ENCODE measurements at places on chromosomes 6 and 20.

DNA sequence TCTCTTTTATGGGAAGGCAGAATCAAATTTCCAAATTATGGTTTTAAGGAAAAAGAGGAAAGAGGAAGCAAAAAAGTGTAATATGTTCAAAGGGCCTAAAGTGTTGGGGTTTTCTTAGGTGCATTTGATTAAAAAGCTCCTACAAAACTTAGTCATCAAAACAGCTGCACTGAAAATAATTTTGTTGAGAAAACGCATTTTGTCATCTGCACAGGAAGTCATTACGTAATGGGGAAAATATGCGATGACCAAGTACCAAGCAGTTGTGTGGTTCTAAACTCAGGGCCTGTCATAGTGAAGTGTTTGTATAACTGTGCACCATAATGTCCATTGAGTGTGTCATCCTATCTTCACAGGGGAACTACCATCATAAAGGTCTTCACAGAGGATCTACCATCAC lies 15.6 kb downstream of the HAO1 start:
- no peak for DNase-seq

- no peak for DNase-seq
Measured at GRCh38 chr20:219290-220115, 7.6 kb upstream of the DEFB129 start.

GRCh38 chr20:25676164-25676809 lies 20.4 kb downstream of the ZNF337 start:
- no peak for DNase-seq

- DNase-seq: no peak
Measured at GRCh38 chr20:35039146-35039545, 53.5 kb downstream of the TRPC4AP start.

GRCh38 chr6:157181649-157182048 lies 141.7 kb downstream of the TMEM242 start:
- no peak for DNase-seq

DNA sequence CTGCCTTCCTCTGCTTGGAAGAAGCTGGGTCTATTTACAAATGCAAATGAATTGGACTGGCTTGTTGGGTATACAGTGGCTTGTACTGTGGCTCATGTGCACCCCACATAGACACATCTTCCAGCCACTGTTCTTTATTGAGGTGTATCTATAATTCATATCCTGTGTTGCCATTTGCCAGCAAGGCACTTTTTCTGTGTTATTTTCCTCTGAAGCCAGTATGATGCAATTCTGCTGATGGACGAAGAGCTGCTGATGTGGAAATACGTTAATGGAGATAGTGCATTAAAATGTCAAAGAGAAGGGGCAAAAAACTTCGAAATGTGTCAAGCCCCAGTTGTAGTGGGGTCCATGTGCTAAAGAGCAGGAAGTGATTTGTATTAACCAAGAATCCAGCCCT lies 167.5 kb downstream of the TMEM242 start:
- DNase-seq: no peak

DNA sequence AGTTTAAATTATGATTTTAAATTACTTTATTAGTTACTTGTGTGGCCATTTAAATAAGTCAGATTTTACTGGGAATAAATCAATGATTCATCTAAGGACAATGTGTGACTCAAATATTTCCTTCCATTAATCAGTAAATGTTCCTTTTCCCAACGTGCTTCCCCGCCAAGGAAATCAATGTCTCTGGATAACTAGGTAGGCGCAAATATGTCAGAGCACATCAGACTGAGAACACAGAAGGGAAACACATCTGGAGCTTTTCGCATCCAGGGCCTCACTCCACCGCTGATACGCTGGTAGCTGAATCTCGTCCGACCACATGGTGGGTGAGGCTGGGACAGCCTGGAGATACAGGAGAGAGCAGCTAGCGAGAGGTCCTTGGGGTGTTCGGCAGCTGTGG lies 56.4 kb upstream of the RPS6KA2 start:
- no peak for DNase-seq

- DNase-seq: peak; percentile 8
Measured at GRCh38 chr6:37324131-37325033, 29.4 kb upstream of the RNF8 start.

- peak; percentile 74 for DNase-seq
Measured at GRCh38 chr6:160520043-160520904, 143.8 kb downstream of the LPA start.

GRCh38 chr20:6740096-6740495 lies 27.4 kb upstream of the BMP2 start:
- DNase-seq: no peak

DNA sequence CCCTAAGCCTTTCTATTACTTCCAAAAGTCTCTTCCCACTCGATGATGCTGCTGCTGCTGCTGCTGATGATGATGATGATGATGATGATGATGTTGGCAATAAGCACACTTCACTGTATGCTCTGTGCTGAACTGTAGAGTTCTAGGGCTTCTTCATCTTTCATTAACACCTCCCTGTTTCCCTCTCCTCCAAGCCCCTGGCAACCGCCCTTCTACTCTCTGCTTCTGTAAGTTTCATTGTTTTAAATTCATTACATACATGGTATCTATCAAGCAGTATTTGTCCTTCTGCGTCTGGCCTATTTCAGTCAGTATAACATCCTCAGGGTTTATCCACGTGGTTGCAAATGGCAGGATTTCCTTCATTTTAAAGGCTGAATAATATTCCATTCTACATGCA lies 100.2 kb downstream of the THBS2 start:
- DNase-seq: no peak

- DNase-seq: no peak
Measured at GRCh38 chr6:63732336-63732735, 96.7 kb downstream of the PHF3 start.
